Fibroblast of lung (primary cell): ENCODE measurements at places on chromosomes 12 and 14. TPM values are rescaled to one million over a fixed set of nuclear protein-coding genes. Genes with fewer than 3 reads are reported as not detected.
A peak's percentile ranks its signal among the peaks of the same experiment; 100 is the strongest.

Gene CDC42BPB
- total RNA-seq, result 66.8 and 98.3 TPM in 2 replicates

Gene C12orf60
- 1.0 and 1.5 TPM in 2 replicates for total RNA-seq

DNA sequence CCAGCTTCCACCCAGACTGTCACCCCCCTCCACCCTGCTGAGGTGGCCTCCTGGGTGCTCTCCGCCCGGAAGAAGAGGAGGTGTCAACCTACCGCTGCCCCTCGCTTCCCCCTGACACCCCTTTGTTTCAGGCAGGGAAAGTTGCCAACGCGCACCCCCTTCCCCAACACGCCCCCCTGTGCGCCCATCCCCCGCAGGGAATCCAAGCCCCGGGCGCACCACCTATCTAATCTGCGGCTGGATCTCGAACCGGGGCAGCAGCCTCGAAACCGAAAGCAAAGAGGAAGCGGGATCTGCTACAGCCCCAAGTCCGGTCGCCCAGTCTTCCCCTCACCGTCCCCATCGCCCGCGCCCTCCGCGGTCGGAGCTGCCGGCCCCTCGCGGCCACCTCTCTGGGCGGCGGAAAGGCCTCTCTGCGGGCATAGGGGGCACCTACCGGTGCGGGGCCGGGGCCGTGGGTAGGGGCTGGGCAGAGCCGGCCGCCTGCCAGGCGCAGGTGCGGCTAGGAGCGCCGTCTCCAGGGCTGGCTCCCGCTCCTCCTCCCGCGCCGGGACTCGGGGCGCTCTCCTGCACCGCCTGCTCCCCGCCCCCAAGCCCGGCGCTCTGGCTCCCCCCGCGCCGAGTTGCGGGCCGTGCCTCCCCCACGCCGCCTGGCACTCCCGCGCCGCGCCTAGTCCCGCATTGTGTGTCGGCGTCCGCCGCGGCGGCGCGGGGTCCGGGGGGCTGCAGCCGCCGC lies 18.3 kb upstream of the PLEKHH1 start:
- no peaks in the 10 kb centered on the region for H3K36me3 ChIP-seq
- no peak overlapping the region for H3K27ac ChIP-seq
- H3K27me3 ChIP-seq, result peaks cover 26% of the 10 kb centered on the region
- DNase-seq, result peak; percentile 38

Gene RTL1
- not detected in 2 replicates for total RNA-seq
